ENCODE measurements at places on chromosomes 1 and 21. TPM values are rescaled to one million over a fixed set of nuclear protein-coding genes. Genes with fewer than 3 reads are reported as not detected.

Gene LRRC39
- total RNA-seq = 0.36 TPM

GRCh38 chr1:54462597-54463258, 56.5 kb upstream of the SSBP3 start:
- H3K27ac ChIP-seq = no peak overlapping the region
- H3K4me3 ChIP-seq = no peak overlapping the region
- H3K27me3 ChIP-seq = peaks cover 10% of the 10 kb centered on the region
- H3K36me3 ChIP-seq = no peaks in the 10 kb centered on the region
- no peaks in the 10 kb centered on the region for H3K4me1 ChIP-seq

Gene H3-3A
- total RNA-seq = 171 TPM

DNA sequence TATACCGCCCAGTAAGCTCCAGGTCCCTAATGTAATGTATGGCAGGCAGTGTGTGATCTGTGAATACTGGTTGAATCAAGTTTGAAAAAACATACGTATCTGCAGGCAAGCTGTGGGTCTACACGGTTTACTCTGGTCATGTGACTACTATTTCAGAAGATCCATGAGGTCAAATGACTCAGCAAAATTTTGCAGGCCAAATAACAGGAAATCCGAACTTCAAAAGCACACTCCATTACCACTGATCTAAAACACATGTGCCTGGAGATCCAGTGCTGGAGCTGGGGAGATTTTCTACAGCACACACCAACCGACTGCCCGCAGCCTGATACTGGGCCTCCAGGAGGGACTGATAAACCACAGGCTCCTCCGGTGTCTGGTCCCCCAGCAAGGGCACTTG, 64.5 kb upstream of the SLC44A3 start:
- H3K4me1 ChIP-seq = peaks cover 27% of the 10 kb centered on the region
- no peaks in the 10 kb centered on the region for H3K36me3 ChIP-seq
- peak; percentile 99 for DNase-seq
- H3K27me3 ChIP-seq = no peaks in the 10 kb centered on the region

Gene MROH9
- total RNA-seq = not detected

GRCh38 chr21:35485364-35485763, 436.3 kb upstream of the RUNX1 start:
- no peaks in the 10 kb centered on the region for H3K27me3 ChIP-seq
- DNase-seq = no peak
- H3K36me3 ChIP-seq = no peaks in the 10 kb centered on the region
- no peak overlapping the region for H3K27ac ChIP-seq

Gene NECTIN4
- 0.18 TPM for total RNA-seq

DNA sequence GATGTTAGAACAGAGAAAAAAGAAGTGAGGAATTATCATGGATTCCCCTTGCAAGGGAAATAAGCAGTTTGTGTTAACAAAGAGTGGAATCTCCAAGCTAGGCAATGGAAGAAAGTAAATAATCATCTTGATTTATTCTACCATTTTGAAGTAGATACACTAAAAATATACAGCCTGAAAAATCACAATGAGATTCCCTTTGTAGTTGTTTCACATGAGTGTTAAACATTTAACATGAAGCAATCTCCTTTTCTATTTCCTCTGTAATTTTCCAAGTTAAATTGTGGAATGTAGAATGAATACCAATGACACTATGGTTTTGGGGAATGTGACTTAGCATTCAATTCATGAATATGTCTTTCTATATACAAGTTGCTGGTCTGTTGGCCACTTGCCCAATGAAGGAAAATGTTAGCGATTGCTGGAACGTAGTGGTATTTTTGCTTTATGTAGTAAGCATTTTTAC, 5.7 kb downstream of the TGFB2 start:
- peak; percentile 89 for DNase-seq
- H3K27me3 ChIP-seq = no peaks in the 10 kb centered on the region
- peak overlapping the region; percentile 61 for H3K4me3 ChIP-seq
- peak overlapping the region; percentile 48 for H3K27ac ChIP-seq
- H3K4me1 ChIP-seq = peaks cover 6% of the 10 kb centered on the region

- DNase-seq = peak; percentile 86
- H3K4me3 ChIP-seq = peak overlapping the region; percentile 34
- H3K27ac ChIP-seq = peak overlapping the region; percentile 92
- no peaks in the 10 kb centered on the region for H3K27me3 ChIP-seq
- no peaks in the 10 kb centered on the region for H3K36me3 ChIP-seq
Measured at GRCh38 chr1:244361764-244362473, 89.8 kb downstream of the ADSS2 start.

Gene KRTAP10-9
- not detected for total RNA-seq

DNA sequence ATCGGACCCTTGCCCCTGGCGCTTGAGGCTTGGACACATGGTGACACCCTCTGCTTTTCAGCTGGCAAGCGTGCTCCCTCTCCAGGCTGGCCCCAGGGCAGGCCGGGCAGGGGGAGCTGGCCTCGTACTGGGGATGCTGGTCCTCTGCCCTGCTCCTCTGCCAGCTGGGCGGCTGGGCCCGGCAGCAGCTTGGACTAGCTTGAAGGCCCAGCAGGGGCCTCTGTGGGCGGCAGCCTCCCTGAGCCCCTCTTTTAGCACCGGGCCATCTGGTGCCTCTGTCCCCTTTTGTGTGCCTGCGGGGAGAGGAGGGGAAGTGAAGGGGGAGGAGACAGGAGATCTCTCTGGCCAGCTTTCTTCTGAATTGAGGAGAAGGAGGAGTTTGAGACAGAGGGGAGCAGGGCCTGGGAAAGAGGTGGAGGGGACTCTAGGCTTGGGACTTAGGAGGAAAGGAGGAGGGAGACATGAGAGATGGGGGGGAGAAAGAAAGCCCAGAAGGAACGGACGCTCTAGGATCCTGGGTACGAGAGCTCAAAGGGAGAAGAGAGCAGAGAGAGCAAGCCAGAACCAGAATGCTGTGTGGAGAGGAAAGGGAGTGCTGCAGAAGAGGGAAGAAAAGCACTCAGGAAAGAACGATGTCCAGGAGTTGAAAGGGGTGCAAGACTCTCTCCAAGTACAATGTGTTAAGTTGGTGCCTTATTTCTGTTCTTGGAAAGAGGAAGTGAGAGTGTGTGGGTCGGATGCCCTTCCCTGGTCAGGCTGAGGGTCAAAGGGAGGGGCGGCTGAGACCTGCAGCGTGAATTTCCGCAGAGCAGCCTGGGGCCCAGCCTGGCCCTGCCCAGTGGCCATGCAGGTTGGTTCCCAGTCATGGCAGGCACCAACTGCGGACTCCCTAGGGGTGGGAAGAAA, 40.3 kb downstream of the IER5 start:
- H3K36me3 ChIP-seq = no peaks in the 10 kb centered on the region
- peaks cover 12% of the 10 kb centered on the region for H3K4me1 ChIP-seq
- no peak overlapping the region for H3K4me3 ChIP-seq
- DNase-seq = no peak
- H3K27ac ChIP-seq = no peak overlapping the region

Gene SV2A
- total RNA-seq = 16.4 TPM

Gene CELA3B
- not detected for total RNA-seq

GRCh38 chr21:33916200-33916567, 580 bp upstream of the ATP5PO start:
- no peaks in the 10 kb centered on the region for H3K27me3 ChIP-seq
- DNase-seq = no peak
- peaks cover 2% of the 10 kb centered on the region for H3K4me1 ChIP-seq
- H3K4me3 ChIP-seq = peak overlapping the region; percentile 40
- peaks cover 4% of the 10 kb centered on the region for H3K36me3 ChIP-seq

Gene DENND2D
- total RNA-seq = 0.90 TPM

DNA sequence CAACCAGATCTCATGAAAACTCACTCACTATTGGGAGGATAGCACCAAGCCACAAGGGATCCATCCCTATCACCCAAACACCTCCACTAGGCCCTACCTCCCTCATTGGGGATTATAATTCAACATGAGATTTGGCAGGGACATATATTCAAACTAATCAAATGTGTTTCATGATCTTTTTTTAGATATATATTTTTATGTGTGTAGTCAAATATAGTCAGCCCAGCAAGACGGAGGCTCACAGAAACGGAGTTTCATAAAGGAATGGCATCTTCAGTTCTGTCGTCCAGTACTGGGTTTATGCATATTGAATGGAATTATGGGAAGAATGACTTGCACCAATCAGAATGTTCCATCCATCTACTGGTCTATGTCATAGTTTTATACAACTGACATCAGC, 343.3 kb upstream of the KAZN start:
- H3K36me3 ChIP-seq = no peaks in the 10 kb centered on the region
- no peak overlapping the region for H3K4me3 ChIP-seq
- DNase-seq = no peak
- H3K27ac ChIP-seq = no peak overlapping the region

Gene LRRC38
- total RNA-seq = not detected

GRCh38 chr1:163094589-163094988, 25.4 kb downstream of the RGS4 start:
- no peaks in the 10 kb centered on the region for H3K27me3 ChIP-seq
- no peak for DNase-seq
- no peaks in the 10 kb centered on the region for H3K36me3 ChIP-seq
- no peak overlapping the region for H3K4me3 ChIP-seq

Gene OR2G6
- not detected for total RNA-seq

Gene TFF2
- total RNA-seq = not detected

Gene SPRR1B
- total RNA-seq = not detected

Gene FCRLB
- 0.90 TPM for total RNA-seq

Gene PTPN7
- total RNA-seq = not detected

GRCh38 chr1:66374561-66375111, 159.3 kb upstream of the SGIP1 start:
- peak; percentile 95 for DNase-seq
- peaks cover 22% of the 10 kb centered on the region for H3K4me1 ChIP-seq

Gene TNFRSF8
- under 0.01 TPM for total RNA-seq

DNA sequence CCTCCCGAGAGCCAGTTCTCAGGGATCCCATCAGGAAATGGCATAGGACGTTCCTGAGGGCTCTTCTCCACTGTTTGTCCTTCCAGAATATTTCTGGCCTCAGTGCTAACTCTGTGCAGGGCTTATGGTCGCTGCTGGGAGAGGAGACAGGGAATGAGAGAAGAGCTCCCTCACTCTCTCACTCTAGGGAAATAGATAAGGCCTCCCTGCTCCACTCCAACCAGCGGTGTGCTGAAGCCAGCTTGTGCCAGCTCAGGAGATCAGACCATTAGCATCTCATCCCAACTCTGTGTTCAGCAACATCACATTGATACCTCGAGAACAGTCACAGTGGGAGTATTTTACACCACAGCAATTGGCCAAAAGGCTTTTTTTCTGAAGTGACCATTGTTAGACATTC, 49.2 kb upstream of the ZC3H12A start:
- DNase-seq = no peak
- peaks cover 6% of the 10 kb centered on the region for H3K27me3 ChIP-seq
- no peaks in the 10 kb centered on the region for H3K4me1 ChIP-seq
- H3K27ac ChIP-seq = no peak overlapping the region

Measured in IMR-90 (cell line).